Ovary (tissue), 10 donors: ENCODE measurements at places on chromosomes 2 and 18.

GRCh38 chr2:45024600-45025291 is 15.5 kb upstream of the SIX2 start:
- DNase-seq: no peak

DNA sequence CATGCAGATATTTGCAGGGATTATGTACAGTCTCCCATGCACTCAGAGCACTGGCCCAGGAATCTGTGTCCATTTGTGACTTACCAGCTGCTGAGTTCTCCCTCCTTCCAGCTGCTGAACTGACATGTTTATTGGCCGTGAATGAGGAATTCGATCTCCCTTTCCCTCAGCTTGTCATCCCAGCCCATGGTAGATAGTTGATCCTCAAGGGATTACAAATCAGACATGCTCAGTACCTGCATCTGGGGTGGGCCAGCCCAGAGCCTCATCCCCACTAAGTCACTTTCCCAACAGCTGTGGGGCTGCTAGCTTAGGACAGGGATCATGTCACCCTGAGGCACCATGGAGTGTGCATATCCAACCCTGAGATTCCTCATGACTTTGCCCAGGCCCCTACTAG is 1284.9 kb upstream of the LRRTM1 start:
- no peak for DNase-seq

DNA sequence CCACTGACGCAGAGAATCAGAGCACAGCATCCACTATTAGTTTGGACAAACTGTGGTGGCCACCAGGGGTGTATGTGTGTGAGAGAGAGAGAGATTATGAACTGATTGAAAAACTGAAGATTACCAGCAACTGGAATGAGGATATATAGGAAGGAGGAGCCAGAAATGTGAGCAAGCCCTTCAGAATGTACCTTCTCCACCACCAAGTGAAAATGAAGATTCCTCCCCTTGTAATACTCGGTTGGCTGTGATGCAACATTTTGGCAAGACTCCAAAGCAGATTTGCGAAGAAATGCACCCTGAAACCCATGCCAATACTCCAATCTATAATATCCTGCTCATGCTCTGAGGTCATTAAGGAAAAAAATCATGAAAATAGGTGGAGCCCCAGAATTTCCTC is 121.2 kb upstream of the SLC35G4 start:
- no peak for DNase-seq

- DNase-seq: no peak
These were observed 93.9 kb downstream of the SH3RF3 start for GRCh38 chr2:109222825-109223471.

DNA sequence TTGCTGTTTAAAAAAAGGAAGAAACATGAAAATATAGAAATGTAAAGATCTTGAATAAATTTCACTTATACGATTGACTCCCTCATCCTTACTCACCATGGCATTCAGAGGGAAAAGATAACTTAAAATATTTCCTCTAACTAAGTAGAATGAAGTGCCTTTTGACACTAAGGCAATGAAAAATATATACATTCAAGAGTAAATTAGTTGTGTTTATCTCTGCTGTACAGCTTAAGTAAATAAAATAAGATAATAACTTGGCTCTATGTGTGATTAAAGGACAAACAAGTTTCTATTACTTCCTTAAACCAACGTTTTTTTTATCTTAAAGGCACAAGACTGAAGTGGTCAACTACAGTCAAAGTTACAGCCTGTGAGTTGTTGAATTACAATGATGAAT is 142.3 kb upstream of the LRRTM4 start:
- no peak for DNase-seq

- no peak for DNase-seq
These were observed 214.6 kb downstream of the TSN start for GRCh38 chr2:121969766-121970639.

DNA sequence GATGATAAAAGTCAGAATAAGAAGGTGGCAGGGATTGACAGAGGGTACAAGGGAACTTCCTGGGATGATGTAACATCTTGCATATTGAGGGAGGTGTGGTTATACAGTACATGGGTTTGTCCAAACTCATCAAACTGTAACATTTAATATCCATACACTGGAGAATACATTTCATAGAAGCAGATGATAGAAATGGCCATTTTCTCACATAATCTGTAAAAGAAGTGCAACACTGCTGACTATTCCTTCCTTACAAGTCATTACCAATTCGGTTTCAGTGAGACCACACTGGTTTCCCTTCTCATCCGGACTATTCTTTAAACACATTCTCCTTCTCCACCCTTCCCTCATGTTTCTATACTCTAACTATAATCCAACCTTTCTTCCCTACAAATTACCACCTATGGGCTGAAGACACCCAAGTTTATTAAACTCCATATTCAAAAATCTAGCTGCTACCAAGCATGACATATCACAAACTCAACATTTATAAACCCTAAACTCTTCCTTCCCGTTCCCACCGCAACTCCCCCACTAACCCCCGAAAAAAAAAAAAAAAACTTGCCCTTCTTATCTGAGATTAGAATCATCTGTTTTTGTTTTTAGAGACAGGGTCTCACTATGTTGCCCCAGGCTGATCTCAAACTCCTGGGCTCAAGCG is 1.6 kb downstream of the COX7A2L start:
- no peak for DNase-seq

DNA sequence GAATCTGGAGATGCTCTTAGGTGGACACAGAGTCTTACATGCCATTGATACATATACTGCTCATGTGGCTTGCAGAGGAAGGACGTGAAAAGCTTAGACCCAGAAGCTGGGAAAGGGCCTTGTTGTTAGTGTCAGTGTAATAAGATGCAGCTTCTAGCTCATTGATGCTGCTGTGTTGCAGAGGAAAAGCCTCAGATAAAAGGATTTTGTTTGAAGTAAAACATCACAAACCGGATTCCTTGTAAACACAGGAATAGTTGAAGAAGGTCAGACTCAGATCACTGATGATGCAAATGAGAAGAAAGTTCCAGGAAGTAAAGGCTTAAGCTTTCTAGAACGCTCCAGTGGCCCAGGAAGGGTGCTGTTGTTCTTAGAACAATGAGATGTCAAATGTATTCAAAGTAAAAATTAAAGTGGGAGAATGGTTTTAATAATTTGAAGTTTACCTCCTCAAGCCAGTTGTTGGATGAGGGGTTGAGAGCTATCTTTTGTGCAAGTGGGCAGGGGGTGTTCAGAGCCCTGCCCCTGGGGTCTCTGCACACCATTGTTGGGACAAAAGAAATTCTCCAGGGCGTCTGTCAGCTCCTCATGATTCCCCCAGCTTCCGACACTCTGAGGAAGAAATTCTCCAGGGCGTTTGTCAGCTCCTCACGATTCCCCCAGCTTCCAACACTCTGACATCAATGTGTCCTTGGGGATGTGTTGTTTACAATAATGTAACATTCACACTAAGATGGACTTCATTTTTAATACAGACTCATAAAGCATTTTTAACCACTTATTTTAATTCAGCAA is 61.3 kb upstream of the CHMP1B start:
- no peak for DNase-seq

DNA sequence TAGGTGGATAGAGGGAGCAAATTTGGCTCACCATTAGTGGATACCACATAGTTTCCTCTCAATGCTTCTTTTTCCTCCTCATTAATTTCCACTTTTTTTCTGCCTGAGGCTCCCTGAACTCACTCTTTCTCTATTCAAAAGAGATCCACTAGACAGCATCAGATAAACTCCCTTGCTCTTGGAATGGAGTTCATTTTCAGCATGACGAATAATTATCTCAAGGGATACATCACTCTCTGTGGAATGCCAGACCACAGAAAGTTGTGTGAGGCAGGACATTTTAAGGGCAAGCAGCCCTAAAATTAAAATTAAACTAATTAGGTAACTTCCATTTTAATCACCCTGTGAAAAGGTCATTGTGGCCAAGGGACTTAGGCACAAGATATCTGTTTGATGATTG is 1920.1 kb upstream of the CELF4 start:
- no peak for DNase-seq

GRCh38 chr2:199459286-199460100 is 1.8 kb upstream of the SATB2 start:
- peak; percentile 93 for DNase-seq

DNA sequence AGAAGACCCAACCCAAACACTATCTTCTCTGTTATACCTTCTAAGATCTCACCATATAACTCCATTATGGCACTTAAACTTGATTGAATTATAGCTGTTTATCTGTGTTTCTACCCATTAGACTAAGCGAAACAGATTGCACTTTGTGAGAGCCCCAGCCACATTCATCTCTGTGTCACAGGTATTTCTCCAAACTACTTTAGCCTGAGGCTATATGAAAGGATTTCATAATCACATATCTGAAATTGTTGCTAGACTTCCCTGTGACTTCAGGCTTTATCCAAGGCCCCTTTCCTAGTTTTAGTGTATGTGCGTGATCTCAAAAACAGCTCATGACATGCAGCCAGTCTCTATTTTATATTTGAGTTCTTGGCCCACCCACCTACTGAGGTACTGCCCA is 745.0 kb upstream of the ACVR2A start:
- DNase-seq: no peak

- no peak for DNase-seq
These were observed 303.4 kb downstream of the TCF4 start for GRCh38 chr18:55284614-55285013.

GRCh38 chr18:62897153-62897552 is 181.8 kb downstream of the PHLPP1 start:
- DNase-seq: no peak

DNA sequence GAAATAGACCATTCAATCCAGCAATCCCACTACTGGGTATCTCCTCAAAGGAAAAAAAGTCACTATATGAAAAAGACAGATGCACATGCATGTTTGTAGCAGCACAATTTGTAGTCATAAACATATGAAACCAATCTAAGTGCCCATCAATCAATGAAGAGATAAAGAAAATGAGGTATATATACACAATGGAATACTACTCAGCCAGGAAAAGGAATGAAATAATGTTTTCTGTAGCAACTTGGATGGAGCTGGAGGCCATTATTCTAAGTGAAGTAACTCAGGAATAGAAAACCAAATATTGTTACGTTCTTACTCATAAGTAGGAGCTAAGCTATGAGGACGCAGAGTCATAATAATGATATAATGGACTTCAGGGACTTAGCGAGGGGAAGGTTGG is 45.2 kb upstream of the LRRC30 start:
- DNase-seq: no peak

GRCh38 chr2:9375857-9376428 is 47.4 kb downstream of the ITGB1BP1 start:
- no peak for DNase-seq

DNA sequence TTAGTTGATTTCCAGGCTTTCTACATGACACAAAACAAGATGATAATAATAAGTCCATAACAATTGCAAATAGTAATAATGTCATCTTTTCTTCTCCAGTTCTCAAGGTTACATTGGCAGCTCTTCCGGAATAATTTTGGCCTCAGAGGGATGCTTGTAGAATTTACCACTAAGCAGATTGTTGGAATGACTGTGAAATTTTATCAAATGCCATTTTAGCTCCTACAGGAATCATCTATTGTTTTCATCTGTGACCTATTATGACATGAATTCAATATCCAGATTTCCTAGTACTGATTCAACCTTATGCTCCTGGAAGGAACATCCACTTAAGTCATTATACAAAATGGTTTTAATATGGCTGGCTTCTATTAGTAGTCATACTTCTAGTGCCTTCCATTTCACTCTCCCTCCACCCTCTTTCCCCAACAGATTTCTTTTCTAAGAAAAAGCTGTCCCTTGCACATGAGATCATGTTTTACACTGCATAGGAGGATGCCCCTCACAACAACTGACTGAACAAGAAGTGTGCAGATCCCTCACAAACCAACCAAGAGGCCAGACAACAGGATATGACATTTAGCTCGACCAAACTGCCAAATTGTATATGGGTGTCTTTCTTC is 200.0 kb downstream of the DNER start:
- no peak for DNase-seq

DNA sequence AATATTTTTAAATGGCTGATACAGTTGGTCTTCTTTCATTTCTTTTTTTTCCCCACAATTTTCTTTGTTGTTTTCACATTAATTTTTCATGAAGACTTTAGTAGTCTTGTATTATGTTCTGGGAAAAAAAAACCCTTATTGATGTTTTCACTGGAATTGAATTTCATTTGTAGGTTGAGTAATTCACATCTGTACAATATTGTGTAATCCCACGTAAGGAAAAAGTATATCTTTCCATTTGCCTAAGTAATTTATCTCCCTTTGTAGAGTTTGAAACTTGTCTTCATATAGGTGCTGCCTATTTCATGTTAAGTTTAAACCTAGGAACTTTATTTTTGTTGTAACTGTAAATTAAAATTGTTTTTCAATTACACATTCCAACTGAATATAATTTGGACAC is 2.0 kb downstream of the DNAJC27 start:
- DNase-seq: no peak

DNA sequence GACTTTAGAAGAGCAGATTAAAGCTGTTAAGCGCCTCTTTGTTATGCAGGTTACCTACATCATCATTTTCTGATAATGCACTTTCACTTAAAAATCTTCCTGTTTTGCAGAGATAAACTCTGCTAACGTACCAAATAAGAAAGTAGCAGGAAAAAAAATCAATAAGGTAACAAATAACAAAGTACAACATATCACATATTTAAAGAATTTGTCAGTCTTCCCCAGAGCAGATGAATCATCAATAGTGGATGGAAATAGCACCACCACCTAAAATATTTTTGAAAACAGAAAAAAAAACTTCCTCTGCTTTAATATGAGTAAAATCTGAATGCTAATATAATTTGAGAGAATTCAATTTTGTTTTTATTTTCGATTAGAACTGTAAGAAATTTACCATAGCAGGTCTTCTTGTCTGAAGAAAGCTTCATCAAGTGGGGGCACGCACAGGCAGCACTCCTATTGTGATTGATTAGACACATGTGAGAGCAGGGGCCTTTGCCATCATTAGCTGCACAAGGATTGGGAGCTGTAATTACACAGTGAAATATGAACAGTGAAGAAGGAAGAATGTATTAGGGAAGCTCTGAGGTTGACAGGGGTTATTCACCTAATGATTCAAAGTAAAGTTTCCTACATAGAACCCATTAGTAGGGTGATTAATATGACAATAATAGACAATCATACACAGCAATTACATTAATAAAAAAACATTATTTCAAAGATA is 1279.4 kb downstream of the LRP1B start:
- no peak for DNase-seq

- DNase-seq: no peak
These were observed 2.4 kb upstream of the RNF144A start for GRCh38 chr2:6914828-6915227.
